Kasumi-1 (cell line): ENCODE measurements at places on chromosomes 16 and 17.

- no peak for DNase-seq
Measured at GRCh38 chr17:4956493-4957061, 5.7 kb downstream of the ENO3 start.

GRCh38 chr16:82067042-82067803 lies 32.2 kb downstream of the HSD17B2 start:
- DNase-seq = no peak

DNA sequence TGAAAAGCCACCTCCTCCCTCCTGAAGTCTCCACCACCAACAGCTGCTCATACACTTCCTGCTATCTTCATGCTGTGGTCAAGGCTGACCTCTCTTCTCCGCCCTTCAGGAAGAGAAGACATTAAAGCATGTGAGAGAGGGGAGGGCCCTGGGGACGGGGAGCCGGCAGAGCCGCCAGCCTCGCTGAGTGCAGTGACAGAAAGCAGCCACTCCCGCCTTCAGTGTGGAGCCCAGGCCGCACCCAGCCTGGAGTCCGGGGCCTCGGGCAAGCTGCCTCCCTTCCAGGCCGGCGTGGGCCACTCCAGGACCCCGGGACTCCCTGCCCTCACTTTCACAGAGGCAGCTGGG lies 94.7 kb upstream of the TNRC6C start:
- peak; percentile 90 for DNase-seq

DNA sequence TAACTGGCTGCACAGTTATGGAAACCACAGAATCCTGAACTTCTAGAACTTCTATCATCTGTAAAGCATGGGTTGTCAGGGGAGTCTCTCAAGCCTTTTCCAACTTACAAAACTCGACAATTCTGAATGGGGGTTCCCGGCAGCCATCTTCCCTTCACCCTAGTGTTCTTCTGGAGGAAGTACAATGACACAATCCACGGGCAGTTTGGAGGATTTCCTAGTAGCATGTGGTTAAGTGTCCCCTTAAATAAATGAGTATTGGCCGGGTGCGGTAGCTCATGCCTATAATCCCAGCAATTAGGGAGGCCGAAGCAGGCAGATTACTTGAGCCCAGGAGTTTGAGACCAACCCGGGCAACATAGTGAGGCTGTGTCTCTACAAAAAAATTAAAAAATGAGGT lies 2.1 kb downstream of the SLC16A6 start:
- DNase-seq = peak; percentile 42

DNA sequence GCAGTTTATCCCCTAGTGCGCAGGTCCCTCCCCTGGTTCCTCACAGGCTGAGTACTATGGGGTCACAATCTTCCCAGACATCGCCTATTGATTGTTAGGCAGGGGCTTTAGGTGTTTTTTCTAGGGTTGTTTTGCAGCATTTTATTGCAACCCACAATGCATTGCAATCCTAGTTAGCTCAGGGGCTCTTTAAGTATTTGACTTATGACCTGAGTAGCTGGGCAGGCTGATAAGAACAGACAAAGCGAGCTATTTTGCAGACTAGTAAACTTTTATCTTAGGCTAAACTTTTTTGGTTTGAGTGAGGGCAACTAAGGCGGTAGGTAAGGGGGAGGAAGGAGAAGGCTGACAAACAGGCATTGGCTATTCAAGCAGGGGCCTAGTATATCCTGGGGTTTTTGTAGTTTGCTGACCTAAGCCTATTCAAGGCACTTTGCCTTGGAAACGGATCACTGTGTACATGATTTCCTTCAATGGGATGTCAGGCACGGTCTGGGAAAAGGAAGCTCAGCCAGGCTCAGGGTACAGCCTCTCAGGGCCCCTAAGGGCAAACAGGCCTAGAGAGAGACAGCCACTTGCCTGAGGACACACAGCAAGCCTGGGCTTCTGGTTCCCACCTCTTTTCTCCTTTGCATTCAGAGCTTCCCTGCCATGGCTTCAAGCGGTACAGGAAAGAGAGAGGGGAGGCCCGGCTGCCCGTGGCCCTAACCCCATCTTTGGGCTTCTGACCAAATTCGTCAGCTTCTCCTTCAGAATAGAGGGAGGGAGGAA lies 6.4 kb downstream of the DRC7 start:
- DNase-seq = no peak

DNA sequence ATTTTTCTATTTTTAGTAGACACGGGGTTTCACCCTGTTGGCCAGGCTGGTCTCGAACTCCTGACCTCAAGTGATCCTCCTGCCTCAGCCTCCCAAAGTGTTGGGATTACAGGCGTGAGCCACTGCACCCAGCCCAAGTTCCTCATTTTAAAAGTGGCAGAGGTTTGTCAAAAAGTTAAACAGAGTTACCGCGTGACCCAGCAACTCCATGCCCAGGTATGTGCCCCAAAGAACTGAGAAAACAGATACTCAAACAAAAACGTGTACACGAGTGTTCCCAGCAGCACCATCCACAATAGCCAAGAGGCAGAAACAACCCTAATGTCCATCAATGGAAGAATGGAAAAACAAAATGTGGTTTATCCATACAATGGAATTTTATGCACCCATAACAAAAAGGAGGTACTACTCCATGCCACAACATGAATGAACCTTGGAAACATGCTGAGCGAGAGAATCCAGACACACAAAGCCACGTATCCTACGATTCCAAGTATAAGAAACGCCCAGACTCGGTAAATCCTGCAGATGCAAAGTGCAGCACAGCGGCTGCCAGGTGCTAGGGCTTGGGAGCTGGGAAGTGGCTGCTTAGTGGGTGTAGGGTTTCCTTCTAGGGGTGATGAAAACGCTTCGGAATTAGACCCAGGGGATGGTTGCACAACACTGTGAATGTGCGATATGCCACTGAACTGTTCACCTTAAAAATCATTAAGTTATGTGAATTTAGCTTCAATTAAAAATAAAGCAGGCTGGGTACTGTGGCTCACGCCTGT lies 24.8 kb downstream of the ADCY9 start:
- DNase-seq = no peak

DNA sequence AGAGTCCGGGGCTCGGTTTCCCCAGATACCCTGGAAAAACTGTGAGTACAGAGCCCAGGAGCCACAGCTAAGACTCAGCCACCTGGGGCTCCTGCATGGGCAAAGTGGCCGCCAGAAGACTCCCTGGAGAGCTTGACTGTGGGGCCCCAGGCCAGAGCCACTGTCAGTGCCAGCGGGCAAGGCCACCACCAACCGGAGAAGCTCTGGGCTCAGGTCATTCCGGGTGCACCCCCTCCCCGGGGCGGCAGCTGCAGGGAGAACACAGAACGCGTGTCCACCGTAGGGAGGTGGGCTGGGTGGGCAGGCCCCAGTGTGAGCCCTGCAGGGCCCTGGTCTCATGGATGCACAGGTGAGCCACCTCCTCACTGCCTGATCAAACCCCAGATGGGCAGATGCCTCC lies 22.3 kb upstream of the RBFOX3 start:
- no peak for DNase-seq

DNA sequence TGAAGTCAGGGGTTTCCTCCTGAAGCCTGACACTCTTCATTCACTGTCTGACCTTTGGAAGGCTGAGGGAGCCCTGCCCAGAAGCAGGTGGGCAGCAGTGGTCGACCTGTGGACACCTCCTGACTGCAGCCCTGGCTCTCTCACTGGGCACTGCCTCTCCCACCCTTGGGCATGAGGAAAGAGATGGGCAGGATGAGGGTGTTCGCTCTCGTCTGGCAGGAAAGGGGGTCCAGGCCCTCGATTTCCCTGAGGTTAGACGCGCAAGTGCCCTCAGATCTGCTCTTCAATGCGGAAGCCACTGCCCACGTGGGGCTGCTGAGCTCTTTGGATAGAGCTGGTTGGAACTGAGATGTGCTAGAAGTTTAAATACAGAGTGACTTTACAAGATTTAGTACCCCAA lies 171.9 kb downstream of the AHSP start:
- DNase-seq = no peak

GRCh38 chr17:81445642-81446503 lies 50.6 kb downstream of the BAHCC1 start:
- no peak for DNase-seq

DNA sequence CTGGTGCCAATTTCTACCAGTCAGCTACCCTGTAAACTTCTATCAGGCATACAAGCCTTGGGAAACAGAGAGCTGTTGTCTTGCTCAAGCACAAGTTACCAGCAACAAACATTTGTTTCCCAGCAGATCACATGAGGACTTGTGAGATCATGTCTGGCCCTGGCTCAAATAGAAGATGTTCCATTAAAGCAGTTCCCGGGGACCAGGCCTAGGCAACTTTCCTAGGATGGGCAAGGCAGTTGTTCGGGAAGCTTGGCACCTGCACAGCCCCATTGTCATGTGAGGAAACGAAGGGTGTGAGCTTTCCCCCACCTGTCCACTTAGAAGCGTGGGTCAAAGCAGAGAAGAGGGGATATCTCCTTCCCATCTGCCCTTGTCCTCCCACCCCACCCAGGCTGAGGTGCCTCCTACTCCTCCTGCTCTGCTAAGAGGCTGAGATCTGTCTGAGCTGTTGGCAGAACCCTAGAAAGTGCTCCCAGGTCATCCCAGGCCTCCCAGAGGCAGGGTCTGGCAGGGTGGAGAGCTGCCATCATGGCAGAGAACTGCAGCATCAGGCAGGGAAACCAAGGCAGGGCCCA lies 11.2 kb upstream of the SLC47A2 start:
- no peak for DNase-seq

DNA sequence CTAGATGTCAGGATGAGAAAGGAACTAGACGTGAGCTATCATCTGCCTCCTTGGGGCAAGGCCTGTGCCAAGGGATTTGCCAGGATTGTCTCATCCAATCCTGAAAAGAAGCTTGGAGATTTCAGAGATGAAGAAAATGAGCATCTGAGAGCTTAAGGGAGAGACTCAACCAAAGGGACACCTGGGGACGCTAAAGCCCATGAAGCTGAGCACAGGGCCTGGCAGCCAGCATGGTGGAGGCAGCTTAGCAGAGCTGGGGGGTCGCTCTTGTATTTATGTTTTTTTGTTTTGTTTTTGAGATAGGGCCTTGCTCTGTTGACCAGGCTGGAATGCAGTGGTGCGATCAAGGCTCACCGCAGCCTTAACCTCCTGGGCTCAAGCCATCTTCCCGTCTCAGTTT lies 18.4 kb upstream of the GLIS2 start:
- DNase-seq = no peak

DNA sequence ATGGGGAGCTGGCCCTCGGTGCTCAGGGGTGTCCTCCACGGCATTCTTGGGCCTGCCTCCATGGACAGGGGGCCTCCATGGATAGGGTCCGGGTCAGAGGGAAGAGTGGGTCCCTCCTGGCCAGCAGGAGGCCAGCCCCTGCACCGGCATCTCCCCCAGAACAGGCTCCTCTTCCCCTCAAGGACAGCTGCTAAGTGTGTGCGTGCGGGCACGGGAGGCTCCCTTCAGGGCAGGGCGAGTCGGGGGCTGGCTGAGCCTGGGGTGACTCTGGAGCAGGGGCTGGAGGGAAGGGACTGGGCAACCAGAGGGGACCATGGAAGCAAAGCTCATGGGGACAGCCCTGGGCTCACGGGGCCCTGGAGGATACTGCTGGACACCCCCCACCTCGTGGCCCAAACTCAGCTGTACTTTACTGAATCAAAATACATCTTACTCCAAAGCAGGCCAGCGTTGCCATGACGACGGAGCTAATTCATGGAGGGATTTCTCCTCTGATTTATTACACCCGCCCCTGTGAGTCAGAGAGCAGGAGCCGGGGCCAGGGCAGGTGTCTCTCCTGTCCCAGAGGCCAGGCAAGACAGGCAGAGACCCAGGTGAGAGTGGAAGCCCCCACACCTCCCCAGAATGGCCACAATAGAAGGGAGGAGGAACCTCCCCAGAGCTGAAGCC lies 2.1 kb downstream of the CASKIN1 start:
- DNase-seq = no peak

DNA sequence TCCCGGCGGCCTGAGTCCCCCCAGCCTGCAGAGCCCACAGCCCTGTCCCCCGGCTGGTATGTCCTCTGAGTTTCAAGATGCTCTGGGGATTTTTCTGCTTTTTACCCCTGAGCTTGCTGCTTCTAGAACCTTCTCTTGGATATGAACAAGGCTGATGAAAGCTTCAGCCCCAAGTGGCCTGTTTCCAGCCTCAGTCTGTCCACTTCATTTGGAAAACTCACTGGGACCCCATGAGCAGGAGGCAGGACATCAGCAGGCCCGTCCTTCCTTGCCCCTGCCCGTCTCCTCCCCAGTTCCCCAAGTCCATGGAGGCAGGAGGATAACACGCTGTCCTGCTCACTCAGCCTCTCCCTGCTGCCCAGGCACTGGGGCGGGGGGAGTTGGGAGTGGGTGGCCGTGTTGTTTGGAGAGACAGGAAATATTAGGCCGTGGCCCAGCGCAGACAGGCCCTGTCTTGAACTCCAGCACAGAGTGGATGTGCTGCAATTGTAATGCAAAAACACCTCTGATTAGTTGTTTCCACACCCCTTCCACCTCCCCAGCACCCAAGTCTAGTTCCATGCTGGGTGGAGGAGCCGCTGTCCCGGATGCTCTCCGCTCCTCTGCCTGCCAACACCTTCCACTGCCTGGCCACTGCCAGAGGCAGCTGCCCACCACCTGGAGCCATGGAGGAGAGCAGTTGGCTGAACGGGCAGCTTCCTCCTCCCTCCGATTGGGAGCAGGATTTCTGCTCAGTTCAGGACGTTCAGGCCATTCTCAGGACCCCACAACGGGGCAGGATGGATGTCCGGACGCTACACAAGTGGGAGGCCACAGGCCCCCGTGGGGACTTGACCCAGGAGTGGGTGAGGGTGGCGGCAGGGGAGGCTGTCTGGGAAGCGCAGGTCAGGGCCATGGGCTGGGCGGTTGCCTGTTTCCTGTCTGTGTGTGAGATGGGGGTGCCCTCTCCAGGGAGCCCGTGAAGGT lies 216.9 kb upstream of the GSE1 start:
- DNase-seq = no peak

DNA sequence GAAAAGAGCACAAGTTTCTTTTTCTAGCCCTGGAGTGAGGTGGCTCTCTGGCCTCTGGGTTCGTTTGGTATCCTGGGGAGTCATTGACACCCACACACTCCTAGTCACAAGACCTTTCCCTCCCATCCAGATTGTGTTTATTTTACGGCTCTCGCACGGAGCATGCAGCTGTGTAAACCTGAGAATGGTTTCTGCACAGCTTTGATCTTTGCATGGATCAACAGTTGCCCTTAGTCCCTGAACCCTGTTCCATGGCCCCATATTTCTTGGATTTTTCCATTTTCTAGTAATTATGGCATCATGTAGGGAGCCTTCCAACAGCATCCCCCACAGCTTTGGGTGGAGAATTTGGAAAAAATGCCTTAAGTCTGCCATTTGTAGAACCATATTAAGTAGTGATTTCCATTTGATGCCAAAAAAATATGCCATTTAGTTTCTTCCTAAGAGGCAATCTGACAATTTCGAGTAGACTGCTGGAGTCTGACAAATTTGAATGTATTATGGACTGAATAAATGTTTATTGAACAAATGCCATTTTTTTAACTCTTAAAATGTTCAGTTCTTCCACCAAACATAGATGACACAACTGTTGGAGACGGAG lies 197.7 kb downstream of the WWOX start:
- no peak for DNase-seq

GRCh38 chr17:82205720-82206508 lies 6.7 kb downstream of the CCDC57 start:
- DNase-seq = peak; percentile 96

- no peak for DNase-seq
Measured at GRCh38 chr16:22217890-22218730, 12.0 kb downstream of the EEF2K start.

GRCh38 chr17:74442670-74443515 lies 11.0 kb downstream of the GPRC5C start:
- DNase-seq = peak; percentile 90

GRCh38 chr16:1942047-1942809 lies 771 bp downstream of the MSRB1 start:
- DNase-seq = no peak
